ENCODE measurements at places on chromosomes 13 and 19.

GRCh38 chr13:80339912-80340650, 845 bp downstream of the SPRY2 start:
- no peak for DNase-seq

- DNase-seq: no peak
These were observed 10.4 kb downstream of the ATP4B start for GRCh38 chr13:113647351-113648215.

DNA sequence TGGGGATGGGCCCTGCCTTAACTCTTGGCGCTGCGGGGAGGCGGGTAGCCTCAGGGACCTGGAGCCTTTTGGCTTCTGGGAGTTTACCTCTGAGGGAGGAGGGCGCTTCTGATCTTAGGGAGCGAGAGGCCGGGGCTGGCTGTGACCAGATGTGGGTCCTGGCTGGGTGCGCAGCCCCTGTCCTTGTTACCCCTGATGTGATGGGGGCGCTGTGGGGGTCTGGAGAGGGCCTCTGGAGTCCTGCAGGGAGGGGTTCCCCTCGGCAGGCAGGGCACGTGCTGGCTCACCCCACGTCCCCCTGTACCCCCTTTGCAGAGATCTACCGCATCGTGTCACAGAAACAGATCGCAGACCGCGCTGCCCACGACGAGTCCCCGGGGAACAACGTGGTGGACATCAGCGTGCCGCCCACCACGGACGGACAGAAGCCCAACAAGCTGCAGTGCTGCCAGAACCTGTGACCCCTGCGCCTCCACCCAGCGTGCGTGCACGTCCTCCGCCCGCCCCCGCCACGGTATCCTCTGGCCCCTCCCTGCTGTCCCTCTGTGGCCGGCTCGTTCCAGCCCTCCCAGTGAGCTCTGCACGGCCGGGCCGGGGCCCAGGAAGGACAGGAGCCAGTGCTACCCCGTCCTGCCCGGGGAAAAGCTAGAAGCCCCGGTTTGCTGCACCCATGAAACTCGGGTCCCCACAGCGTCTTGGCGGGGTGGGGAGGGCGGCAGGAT, 9.8 kb upstream of the MARCHF2 start:
- DNase-seq: no peak

DNA sequence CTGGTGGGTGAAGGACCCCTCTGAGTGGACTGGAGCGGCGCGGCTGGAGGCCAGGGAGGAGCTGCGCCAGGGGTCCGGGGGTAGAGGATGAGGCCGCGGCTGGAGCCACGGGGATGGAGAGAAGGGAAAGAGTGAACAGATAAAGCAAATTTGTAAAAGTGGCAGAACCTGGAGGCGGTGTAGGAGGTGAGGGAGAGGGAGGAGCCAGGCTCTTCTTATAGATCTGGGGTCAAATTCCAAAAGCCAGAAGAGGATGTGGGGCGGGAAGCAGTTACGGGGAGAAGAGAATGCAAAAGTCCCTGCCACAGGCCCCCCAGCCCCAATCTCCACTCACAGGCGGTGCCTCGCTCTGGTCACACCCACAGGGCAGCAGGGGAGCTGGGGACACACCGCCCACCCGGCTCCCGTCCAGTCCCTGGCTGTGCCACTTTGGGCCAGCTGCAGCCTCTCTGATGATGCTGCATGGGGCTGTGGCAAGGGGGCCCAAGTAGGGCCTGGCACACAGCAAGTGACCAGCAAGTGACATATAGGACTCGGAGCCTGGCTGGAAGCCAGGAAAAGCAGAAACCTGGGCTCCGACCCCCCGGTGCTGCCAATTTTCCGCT, 11.1 kb downstream of the LRRC4B start:
- DNase-seq: no peak

DNA sequence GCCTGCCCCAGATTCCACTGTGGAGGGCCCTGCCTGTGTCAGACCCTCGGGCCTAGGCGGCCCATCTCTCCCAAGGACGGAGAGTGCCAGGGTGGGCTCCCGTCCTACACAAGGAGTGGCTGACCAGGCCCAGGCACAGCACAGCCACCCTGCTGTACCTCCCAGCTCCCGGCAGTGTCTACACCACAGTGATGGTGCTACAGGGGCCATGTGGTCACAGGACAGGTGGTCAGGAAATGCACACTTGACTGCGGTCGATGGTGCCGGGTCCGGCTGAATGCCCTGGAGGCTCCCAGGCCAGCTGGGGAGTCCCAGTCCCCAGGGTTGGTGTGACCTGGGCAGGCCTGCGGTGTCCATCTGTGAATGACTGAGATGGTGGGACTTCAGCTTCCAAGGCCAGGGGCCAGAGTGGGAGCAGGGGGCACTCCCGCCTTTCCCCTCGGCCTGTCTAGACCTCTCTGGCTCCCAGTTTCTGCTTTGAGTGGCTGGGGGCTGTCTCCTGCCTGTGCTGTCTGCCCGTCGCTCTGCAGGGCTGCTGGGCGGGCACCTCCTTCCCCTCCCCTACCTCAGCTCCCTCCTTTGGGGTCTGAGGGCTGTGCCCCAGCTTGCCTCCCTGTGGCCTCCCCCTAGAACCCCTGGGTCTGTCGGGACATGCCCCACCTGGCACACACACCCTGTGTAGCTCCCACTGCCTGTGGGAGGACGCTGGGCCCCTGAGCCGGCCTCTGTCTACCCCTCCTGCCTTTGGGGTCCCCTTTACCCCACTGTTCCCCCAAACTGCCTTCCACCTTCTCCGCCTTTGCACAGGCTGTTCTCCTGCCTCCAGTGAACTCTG, 12.5 kb downstream of the DDA1 start:
- no peak for DNase-seq

DNA sequence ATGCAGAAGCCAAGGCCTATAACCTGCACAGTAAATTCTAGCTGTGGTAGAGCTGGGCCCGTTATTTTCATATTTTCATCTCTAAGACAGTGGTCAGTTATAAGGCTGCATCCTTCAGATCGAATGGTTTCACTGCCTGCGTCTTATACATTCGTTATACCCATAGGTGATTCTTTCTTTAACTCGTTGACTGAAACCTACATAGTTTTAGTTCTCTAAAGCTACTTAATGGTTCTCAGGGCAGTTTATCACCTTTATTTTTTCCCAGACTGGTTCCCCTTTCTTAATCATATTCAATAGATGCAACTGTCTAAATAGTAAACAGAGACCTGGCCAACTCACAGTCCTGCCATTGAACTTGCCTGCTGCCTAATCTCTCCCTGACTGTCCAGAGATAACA, 615.3 kb upstream of the SLITRK1 start:
- DNase-seq: no peak

- no peak for DNase-seq
These were observed 163.4 kb downstream of the FOXO1 start for GRCh38 chr13:40503011-40503410.

DNA sequence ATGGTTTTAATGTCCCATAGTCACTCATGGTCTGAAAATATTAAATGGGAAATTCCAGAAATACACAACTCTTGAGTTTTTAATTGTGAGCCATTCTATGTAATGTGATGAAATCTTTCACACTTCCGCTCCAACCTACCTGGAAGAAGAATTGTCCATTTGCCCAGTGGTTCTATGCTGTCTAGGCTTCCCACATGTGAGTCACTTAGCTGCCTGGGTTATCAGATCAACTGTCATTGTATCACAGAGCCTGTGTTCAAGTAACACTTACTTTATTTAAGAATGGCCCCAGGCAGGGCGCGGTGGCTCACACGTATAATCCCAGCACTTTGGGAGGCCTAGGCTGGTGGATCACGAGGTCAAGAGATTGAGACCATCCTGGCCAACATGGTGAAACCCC, 1450.5 kb downstream of the EFNB2 start:
- DNase-seq: no peak

GRCh38 chr13:41470196-41470595, 12.8 kb downstream of the RGCC start:
- DNase-seq: no peak

- no peak for DNase-seq
These were observed 11.8 kb downstream of the TGFB1 start for GRCh38 chr19:41341669-41342490.

DNA sequence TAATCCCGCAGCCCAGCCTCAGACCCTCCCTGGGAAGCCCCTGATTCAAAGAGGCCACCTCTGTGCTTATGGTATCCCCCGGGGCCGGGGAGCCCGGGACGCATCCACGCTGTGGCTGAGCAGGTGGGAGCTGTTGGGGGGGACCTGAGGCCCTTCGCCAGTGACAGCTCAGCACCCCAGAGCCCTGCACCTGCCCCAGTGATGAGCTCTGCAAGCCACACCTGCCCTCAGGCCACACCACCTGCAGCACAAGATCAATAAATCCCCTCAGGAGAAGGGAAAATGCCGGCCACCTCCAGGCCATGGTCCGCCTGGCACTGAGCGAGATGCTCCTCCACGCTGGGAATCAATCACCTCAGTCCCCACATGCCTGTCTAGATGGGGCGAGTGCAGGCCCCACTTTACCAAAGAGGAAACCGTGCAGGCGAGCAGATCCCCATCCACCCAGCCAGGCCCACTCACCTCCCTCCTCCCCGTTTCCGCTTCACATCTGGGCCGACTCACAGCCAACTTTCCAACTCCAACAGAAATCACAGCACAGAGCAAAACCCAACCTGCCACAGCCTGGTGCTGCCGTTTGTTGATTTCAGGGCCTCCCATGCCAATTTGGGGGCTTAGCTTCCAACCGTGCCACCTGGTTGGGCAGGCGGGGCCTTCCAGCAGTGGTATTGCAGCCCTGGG, 12.8 kb downstream of the MOB3A start:
- DNase-seq: peak; percentile 48

GRCh38 chr19:38878575-38879399, 712 bp upstream of the RINL start:
- DNase-seq: no peak

DNA sequence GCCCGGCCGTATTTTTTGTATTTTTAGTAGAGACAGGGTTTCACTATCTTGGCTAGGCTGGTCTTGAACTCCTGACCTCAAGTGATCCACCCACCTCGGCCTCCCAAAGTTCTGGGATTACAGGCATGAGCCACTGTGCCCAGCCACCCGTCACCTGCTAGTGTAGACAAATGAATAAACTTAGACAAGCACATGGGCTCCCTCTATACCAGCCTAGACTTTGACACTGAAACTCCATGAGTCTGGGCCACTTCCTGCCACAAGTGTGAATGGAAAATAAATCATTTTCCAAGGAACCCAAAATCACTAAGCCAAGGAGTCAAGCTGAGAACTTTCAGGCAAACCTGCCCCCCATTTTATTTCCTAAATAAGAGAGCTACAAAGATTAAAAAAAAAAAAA, 27.0 kb upstream of the TPT1 start:
- DNase-seq: no peak

GRCh38 chr19:55080121-55080967, 4.7 kb downstream of the EPS8L1 start:
- no peak for DNase-seq

DNA sequence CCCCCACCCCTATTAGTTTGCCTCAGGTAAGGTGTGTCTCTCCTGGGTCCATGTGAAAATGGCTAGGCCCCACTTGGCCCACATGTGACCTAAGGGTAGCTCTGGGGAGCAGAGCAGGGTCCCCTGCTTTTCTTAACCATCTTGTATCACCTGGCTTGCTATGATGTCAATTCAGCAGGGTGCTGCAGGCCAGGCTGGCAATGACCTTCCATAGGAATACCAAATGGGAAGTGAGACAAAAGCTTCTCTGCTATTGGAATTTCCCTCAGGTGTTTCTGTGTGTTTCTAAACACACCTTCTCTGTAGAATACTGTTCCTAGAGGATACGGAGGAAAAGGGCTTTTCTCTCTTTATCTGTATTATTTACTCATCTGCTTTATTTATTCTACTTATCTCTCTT, 35.7 kb upstream of the DACH1 start:
- DNase-seq: no peak

DNA sequence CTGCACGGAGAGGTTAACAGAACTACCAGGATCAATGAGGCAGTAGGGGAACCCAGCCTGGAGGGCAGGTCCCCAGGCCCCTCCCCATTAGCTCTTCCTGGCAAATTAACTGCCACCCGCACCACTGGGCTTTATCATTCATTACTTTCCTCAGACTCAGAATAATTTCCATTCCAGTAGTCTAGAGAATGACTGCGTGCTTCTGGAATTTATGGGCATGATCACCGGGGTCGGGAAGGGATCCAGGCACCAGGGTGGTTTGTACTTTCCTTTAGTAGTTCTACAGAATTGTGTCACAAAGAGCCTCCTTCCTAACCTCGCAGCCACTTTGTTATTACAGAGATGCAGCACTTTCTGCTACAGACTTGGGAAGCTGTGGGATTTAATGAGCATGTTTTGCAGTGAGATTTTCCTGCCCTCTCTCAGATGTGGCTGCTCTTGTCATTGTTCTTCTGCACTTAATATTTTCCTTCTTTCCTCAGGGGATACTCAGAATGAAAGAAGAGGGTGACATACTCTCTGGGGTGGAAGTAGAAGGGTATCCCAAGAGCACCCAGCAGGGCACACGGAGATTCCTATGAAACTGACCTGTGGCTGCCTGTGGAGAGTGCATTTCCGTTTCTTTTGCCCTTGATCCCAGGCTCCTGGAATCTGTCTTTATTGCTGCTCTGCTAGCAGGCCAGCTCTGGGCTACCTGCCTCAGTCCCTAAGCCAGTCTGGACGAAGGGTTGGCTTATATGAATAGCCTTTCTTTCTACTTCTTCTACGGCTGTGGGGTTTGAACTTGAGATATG, 285.0 kb upstream of the SLC10A2 start:
- DNase-seq: no peak
